ENCODE measurements at places on chromosomes 7 and 10.

DNA sequence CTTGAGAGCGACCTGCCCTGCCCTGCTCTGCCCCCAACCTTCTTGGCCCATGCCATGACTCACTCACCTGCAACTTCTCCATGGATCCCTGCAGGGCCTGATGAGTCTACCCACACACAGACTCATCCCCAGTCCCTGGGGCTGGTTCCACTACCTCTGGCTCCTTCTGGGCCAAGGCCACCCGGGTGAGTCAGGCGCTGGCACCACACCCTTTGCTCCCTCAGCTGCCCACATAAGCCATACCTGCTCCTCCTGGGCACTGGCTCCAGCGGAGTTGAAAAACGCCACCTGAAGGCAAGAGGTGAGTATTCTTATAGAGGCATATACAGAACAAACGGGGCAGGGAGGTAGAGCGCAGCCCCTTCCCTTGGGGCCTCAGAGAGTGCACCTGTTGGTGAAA lies 16.2 kb upstream of the MTPAP start:
- H3K36me3 ChIP-seq = no peaks in the 10 kb centered on the region
- no peaks in the 10 kb centered on the region for H3K4me1 ChIP-seq
- H3K27ac ChIP-seq = no peak overlapping the region
- no peaks in the 10 kb centered on the region for H3K27me3 ChIP-seq
- no peak overlapping the region for H3K4me3 ChIP-seq

DNA sequence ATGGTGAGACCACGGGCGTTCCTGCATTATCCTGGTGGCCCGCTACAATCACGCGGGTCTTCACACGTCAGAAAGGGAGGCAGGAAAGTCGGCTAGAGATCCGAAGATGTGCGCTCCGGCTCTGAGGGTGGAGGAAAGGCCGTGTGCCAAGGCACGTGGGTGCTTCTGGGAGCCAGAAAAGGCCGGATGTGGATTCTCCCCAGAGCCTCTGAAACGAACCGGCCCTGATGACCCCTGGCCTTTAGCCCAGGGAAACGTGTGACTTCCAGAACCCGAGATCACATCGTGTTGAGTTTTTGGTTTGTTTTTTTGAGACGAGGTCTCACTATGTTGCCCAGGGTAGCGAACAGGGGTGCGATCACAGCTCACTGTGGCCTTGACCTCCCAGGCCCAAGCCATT lies 244.2 kb downstream of the ELFN1 start:
- no peak overlapping the region for H3K27ac ChIP-seq
- no peak overlapping the region for H3K4me3 ChIP-seq
- no peaks in the 10 kb centered on the region for H3K36me3 ChIP-seq
- DNase-seq = no peak
- no peaks in the 10 kb centered on the region for H3K27me3 ChIP-seq

DNA sequence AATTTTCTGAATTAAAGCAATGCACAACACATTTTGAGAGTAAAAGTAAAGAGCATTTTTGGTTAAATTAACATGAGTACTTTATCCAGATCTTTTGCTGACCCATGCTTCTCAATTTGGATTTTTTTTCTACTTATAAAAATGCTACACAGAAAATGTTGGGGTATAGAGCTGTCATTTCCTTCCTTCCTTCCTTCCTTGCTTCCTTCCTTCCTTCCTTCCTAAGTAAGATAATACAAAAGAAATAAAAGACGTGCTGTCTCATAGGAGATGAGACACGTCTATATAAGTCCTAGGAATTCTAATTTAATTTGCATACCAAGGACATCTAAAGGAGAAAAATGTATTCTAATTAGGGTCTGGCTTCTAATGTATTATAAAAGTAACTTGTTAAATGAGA lies 31.0 kb upstream of the CAV2 start:
- no peaks in the 10 kb centered on the region for H3K27me3 ChIP-seq
- H3K4me3 ChIP-seq = no peak overlapping the region
- H3K36me3 ChIP-seq = no peaks in the 10 kb centered on the region
- peaks cover 6% of the 10 kb centered on the region for H3K4me1 ChIP-seq

DNA sequence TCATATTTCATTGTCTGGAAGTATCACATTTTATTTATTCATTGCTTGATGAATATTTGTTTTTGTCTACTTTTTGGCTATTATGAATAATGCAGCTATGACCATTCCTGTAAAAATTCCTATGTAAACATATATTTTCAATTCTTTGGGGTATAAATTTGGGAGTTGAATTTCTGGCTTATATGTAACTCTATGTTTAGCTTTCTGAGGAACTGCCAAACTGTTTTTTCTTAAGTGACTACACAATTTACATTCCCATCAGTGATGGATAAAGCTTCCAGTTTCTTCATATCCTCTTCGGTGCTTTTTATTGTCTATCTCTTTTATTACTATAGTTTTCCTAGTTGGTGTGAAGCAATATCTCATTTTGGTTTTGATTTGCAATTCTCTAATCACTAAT lies 115.6 kb upstream of the CXCL12 start:
- no peak for DNase-seq
- no peak overlapping the region for H3K4me3 ChIP-seq
- H3K27me3 ChIP-seq = no peaks in the 10 kb centered on the region
- no peak overlapping the region for H3K27ac ChIP-seq
